Fibroblast of mammary gland (primary cell): ENCODE measurements at places on chromosomes 1 and 21.

DNA sequence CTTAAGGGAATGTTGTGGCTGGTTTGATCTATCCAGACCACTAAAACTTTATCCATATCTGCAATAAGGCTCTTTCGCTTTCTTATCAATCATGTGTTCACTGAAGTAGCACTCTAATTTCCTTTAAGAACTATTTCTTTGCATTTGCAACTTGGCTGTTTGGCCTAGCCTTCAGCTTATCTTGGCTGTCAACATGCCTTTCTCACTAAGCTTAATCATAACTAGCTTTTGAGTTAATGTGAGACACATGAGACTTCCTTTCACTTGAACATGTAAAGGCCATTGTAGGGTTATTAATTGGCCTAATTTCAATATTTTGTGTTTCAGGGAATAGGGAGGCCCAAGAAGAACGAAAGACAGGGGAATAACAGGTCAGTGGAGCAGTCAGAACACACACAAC is 124.7 kb downstream of the TNFSF18 start:
- DNase-seq = no peak

DNA sequence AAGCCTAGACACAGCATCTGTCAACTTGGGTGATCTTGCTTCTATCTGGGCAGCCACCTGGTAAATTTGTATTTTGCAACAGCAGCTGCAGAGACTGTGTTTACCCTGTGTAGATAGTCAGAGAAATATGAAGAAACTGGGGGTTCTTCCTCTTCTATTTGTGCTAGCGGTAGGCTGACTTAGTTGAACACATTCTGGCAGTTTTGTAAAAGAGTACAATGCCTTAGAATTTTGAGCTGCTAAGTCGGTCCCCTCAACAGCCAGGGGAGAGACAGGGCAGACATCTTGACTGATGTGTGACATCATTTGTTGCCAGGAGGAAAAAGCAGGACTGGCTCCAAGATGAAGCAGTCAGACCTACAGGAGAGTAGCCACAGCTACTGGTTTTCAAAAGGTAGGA is 53.7 kb downstream of the KCNJ6 start:
- no peak for DNase-seq

GRCh38 chr1:206899717-206900116 is 2.5 kb downstream of the IL24 start:
- DNase-seq = no peak

DNA sequence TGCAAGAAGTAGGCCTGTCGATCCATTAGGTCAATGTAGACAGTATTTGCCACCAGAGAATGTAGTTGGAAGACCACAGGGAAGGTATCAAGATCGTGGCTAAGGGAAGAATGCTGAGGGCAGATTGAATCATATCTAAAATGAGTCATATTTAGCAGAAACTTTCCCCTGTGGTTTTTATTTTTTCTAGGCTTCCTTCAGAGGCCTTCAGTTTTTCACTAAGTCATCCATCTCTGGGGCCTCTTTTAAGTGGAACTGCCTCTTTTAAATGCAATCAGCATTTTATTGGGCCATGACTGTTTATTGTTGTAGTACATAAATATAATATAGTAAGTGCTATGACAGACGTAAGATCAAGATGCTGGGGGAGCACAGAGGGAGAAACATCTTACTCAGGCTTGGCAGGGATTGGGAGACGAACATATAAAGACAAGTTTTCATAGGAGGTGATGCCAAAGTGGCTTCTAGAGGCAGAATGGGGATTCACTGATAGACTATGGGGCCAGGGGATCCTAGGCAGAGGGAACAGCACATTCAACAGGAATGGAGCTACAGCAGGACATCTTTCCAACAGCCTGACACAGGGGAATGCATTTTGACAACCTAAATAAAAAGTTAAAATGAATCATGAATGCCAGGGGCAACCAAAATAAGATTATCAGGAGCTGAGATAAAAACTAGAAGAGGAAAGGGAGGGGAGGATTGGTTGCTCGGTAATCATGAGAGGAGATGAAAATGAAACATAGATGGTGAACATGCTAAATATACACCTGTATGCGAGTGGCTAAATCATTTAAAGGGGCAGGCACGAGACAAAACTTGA is 20.1 kb downstream of the UBE2U start:
- peak; percentile 89 for DNase-seq

DNA sequence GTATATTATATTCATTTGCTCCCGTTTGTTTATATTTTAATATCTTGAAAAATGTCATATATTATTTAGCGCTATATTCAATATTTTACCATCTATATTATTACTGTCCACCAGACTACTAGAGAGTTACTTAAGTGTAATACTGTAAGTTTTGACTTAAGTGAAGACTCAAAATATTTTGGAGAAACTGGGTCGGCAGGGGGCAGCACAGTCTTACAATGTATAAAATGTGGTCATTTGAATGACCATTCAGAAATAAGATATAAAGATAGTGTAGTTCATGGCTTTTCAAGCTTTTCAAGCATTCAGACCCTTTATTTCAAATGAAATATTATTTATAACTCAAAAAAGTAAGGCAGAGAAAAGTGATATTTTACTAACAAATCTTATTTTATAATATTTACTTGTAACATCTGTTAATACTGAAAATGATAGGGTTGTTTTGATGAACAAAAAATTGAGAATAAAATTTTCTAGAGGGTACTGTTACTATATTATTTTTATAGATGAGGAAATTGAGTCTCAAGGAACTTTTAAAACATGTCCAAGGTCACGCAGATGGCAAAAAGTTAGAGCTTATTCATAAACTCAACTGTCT is 89.0 kb upstream of the SERTAD4 start:
- peak; percentile 73 for DNase-seq

GRCh38 chr1:112901387-112901786 is 54.6 kb downstream of the SLC16A1 start:
- no peak for DNase-seq

DNA sequence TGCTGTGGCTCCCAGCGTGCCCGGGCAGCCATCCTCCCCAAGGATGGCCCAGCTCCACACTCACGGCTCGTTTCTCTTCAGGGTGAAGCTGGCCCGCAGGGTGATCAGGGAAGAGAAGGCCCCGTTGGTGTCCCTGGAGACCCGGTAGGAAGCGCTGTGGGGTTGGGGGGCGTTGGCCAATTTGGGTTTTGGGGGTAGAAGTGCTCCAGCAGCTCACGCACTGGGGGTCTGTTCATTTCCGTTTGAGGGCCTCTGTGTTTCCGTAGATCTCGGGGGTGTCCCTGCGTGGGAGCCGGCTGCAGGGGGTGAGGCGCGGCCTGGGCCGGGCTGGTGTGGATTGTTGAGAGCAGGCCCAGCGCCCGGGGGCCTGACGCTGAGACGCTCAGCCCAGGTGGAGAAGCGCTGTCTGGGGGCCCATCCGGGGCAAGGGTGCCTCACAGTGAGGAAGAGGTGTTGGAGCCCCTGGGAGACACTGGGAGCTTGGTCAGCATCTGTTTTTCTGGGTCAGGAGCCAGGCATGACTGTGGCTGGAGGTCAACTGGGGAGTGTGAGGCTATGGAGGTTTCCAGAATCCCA is 12.6 kb downstream of the COL6A1 start:
- DNase-seq = peak; percentile 78

GRCh38 chr1:33320619-33321165 is at the start of gene A3GALT2:
Gene A3GALT2, minus strand, starts transcription at chr1:33321098. Its CDS starts 0 bp downstream, at chr1:33321098.
- DNase-seq = no peak

DNA sequence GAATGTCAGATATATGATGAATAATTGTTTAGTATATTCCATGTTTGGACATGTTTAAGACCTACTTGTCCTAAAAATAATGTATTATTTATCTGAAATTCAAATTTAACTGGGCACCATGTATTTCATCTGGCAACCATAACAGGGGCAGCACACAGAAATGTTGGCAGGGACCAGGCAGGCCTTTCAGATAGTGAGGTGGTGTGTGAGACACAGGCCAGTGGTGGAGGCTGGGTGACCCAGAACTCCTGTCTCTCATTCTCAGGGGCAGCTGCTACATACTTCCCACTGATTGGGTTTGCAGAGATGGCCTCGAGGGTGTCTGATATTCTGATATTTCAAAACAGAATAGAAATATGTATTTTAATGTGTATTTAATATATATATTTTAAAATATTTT is 1.3 kb upstream of the FASLG start:
- no peak for DNase-seq

DNA sequence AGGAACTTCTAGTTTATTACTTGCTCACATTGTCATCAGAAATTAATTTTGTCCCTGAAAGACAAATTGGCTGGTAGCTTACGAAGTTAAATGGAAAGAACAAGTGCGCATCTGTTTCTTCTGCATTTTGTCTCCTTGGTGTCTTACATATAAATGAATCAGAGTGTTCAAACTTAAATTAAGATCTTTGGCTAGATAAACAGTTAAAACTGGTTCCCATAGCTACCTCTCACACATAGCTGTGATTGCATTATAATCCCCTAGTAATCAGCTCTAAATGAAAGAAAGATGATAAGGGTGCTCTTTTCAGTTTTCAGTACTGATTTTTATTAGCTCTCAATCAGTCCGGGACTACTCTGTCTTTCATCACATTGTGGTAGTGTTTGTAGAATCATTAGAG is 124.2 kb upstream of the LMO4 start:
- DNase-seq = no peak

- DNase-seq = no peak
Measured at GRCh38 chr1:7186382-7187111, 401.3 kb downstream of the CAMTA1 start.

- DNase-seq = no peak
Measured at GRCh38 chr1:31768939-31769704, 5.0 kb upstream of the ADGRB2 start.

- peak; percentile 10 for DNase-seq
Measured at GRCh38 chr1:173301507-173301906, 94.4 kb upstream of the TNFSF4 start.

DNA sequence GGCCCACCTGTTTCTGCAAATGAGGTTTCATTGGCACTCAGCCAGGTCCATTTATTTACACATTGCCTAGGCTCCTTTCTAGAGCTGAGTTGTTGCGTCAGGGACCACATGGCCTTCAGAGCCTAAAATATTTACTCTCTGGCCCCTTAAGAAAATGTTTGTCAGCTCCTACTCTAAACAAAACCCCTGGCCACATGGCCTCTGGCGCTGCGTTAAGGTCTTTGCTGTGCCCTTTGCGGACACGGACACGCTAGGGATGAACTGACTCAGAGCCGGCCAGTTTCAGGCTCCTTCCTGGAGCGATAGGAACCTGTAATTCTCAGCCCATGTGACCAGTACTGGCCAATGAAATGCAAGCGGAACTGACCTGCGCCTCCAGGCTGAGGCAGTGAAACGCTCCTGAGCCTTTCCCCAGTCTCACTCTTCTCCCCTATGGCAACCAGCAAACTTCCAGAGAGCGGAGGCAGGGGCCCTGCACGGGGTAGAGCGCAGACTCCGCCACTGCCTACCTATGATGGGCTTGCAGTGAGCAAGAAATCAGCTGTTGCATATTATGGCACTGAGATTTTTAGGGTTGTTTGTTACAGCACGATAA is 160.3 kb downstream of the ETS2 start:
- no peak for DNase-seq

DNA sequence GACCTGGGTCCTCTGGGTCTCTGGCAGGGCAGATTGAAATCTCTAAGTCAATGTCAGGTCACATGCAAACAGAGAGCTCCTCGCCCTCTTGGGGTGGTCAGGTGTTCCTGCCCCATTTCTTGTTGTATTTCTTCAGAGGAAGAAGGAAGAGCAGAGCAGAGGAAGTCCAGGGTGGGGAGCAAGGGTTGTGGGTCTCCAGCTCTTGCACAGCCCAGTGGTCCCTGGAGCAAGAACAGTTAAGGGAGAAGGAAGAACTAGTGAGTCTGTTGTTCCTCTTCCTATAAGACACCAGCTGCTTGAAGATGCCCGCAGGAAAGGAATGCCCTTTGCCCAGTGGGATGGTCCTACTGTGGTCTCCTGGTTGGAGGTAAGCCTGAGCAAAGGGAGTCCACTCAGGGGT is 26.3 kb downstream of the MYOG start:
- no peak for DNase-seq

GRCh38 chr1:1470626-1471388 is 758 bp upstream of the ATAD3B start:
- peak; percentile 25 for DNase-seq

DNA sequence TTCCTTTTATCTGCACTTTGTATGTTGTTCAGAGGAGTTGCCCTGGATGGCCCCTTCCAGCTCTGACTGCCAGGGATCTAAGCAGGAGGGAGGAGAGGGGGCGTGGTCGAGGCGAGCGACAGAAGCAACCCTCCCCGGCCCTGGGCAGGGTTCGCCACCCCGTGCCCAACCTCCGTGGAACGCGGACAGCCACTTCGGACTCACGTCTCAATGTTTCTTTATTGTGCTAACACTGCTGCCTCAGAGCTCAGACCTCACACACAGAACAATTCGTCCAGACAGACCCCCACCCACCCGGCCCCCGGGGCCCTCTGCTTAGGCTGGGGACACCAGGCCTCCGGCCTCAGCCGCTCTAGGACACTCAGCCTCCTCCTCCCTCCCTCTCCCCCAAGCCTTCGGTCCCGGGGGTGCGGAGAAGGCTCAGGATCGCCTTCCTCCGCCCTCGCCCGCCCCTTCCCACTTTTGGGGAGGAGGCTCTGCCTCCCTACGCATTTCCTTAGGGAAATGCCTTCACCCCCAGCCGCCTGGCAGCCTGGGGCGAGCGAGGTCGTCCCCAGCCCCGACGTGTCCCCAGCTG is 8.3 kb downstream of the VSIG8 start:
- peak; percentile 49 for DNase-seq

DNA sequence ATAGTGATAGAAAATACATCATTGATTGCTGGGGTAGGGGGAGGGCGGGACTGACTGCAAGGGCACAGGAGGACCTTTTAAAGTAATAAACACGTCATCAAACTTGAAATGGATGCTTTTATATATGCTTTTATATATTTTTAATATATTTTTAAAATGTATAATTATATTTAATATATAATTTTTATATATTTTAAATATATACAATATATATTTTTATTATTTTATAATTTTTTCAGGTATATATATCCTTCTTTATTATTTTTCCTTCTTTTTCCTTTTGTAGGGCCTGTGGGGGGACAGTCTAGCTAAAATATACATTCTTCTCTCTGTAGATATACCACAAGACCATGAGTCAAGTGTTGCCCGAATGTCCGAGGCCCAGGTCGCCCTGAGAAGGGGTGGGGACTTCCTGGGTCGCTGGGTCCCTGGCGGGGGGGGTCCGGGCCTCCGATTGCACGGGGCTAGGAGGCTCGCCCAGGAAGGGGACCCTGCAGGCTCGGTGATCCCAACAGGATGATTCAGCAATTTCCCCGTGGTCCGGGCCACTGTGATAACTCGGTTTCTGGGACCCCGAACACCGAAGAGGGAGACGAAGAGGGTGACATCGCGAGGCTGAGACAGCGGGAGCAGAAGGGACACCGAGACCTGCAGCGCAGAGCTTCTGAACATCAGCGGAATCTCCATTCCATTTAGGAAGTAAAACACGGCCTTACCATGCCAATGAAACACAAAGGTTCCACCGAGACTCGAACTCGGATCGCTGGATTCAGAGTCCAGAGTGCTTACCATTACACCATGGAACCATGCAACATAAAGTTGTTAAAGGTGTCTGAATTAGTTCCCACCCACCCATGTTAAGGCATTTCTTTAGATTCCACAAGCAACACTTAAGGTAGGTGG is 112.5 kb upstream of the NBPF11 start:
- peak; percentile 91 for DNase-seq
